ENCODE measurements at places on chromosomes 7 and 10.
A peak's percentile ranks its signal among the peaks of the same experiment; 100 is the strongest.

- H3K27ac ChIP-seq: no peak overlapping the region
- H3K36me3 ChIP-seq: no peaks in the 10 kb centered on the region
- H3K4me1 ChIP-seq: no peaks in the 10 kb centered on the region
- H3K27me3 ChIP-seq: no peaks in the 10 kb centered on the region
- H3K4me3 ChIP-seq: no peak overlapping the region
These were observed 85.6 kb upstream of the FGFR2 start for GRCh38 chr10:121683816-121684215.

DNA sequence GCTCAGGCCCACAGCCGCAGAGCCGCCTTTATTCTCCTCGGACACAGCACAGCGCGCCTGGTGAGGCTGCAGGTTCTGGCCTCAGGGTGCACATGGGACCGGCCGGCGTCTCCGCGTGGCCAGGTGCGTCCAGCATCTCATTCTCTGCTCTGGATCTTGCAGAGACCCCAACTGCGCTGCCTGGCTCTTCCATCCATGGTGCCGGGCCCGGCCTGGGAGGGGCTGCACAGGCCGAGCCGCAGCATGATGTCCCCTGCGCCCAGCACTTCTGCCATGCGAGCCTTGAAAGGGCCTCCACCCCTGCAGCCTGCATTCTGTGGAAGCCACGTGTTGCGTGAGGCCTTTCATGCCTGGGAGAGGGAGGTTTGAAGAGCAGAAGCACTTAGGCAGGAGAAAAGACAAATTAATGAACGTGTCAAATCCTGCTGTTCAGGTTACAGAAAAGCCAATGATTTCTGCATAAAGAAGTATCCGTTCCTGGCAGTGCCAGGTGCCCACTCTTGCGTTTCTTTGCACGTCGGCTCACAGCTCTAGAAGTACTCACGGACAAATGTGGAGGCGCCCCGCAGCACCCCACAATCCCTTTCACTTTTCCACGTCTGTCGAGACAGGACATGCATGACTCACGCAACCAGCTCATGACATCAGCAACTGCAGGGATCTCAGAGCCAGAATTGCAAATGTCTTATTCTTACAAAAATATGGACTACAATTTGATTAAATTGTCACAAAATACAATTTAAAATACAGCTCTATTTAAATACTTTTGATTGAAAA lies 571.4 kb downstream of the DNAJB6 start:
- H3K4me3 ChIP-seq: no peak overlapping the region
- peaks cover 5% of the 10 kb centered on the region for H3K27me3 ChIP-seq
- H3K4me1 ChIP-seq: no peaks in the 10 kb centered on the region
- no peak overlapping the region for H3K27ac ChIP-seq

DNA sequence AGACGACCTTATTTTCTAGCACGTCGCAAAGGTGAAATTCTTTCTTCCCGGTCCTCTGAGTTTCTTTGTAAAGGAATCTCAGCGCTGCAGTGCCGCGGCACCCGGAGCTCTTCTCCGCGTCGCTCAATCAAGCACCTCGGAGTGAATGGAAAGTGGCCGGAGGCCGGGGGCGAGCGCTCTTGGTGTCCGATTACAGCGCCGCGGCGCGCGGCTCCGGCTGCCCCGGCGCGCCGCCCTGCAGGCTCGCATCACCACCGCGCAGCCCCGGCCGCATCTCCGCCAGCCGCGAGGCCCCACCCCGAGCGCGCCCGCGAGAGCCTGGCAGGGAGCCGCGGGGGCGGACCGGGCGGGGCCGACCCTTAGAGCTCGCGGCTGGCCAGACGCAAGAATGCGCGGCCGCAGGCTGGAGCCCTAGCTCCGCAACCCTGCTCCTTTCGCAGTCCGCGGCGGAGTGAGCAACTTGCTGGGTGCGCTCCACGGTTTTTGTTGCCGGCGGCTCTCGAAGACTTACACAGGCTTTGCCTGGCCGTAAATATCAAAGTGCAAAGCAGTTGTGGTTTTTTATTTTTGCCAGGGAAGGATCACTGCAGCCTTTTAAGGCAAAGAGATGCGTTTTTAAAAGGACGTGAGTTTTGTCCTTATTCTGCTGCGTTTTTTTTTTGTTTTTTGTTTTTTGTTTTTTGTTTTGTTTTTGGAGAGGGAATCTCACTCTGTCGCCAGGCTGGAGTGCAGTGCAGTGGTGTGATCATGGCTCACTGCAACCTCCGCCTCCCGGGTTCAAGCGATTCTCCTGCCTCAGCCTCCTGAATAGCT lies at the start of gene SEMA3C:
TSS of gene SEMA3C (minus strand) at position 143 of the 813 bp plus-strand sequence. CDS start 2,270 bp downstream, outside the sequence.
- H3K36me3 ChIP-seq: no peaks in the 10 kb centered on the region
- no peak within 1 kb of the TSS for H3K27ac ChIP-seq
- peaks cover 27% of the 10 kb centered on the region for H3K27me3 ChIP-seq
- DNase-seq: peak; percentile 22

DNA sequence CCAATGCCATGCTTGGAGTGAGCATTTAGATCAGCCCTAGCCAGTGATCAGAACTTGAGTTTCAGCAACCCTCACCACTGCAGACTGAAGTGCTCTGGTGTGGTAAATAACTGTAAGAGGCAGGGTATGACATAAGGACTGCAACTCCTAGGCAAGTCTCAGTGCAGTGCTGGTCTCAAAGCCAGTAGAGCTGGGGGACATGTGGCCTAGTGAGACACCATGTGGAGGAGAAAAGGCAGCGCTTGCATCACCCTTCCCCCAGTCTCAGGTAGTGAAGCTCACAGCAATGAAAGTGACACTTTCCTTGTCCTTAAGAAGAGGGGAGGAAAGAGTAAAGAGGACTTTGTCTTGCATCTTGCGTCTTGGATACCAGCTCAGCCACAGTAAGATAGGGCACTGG lies 386.8 kb upstream of the POT1 start:
- H3K27ac ChIP-seq: no peak overlapping the region
- H3K4me1 ChIP-seq: no peaks in the 10 kb centered on the region
- no peak overlapping the region for H3K4me3 ChIP-seq
- H3K27me3 ChIP-seq: no peaks in the 10 kb centered on the region

DNA sequence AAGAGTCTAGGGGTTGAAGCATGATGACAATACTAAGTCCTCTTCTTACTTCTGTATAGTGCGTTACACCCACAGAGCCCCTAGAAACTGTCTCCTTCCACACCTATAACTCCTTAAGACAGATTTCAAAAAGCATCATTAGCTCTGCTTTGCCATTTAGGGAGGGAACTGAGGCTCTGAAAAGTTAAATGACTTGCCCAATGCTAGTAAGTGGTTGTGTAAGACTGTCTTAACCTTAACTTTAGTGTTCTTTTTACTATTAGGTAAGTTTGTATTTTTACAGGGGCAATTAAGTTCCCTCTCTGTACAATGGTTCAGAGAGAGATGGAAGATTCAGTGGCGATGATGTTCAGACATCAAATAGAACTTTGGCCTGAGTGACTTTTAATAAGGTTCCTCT lies 72.7 kb upstream of the ASAH2 start:
- peaks cover 24% of the 10 kb centered on the region for H3K4me1 ChIP-seq
- H3K27ac ChIP-seq: no peak overlapping the region
- no peak for DNase-seq
- no peak overlapping the region for H3K4me3 ChIP-seq

DNA sequence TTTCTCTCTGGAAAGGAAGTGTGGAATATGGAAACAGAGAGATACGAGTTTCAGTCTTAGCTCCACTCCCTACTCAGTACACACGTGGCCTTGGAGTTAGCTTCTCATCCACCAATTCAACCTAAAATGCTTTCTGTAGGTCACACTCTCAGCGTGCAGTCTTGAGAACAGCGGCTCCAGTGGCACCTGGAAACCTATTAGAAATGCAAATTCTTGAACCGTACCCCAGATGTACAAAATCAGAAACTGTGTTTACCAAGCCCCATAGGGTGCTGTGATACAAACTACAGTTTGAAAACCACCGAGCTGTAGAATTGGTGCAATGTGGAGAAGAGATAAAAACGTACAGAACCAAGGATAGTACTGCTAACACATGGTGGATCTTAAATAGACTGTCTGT lies 91.1 kb upstream of the SP4 start:
- no peak for DNase-seq
- H3K4me3 ChIP-seq: no peak overlapping the region
- H3K4me1 ChIP-seq: peaks cover 58% of the 10 kb centered on the region
- no peaks in the 10 kb centered on the region for H3K27me3 ChIP-seq

GRCh38 chr7:101127460-101128039 lies 646 bp downstream of the SERPINE1 start:
- DNase-seq: no peak
- no peak overlapping the region for H3K27ac ChIP-seq
- no peaks in the 10 kb centered on the region for H3K36me3 ChIP-seq
- H3K4me1 ChIP-seq: peaks cover 52% of the 10 kb centered on the region

GRCh38 chr10:125661941-125662515 lies 20.9 kb downstream of the TEX36 start:
- no peaks in the 10 kb centered on the region for H3K27me3 ChIP-seq
- H3K27ac ChIP-seq: no peak overlapping the region
- H3K36me3 ChIP-seq: no peaks in the 10 kb centered on the region
- H3K4me1 ChIP-seq: no peaks in the 10 kb centered on the region
- no peak for DNase-seq

- no peak for DNase-seq
- no peaks in the 10 kb centered on the region for H3K4me1 ChIP-seq
- H3K4me3 ChIP-seq: no peak overlapping the region
These were observed 8.4 kb downstream of the LAMB1 start for GRCh38 chr7:107994421-107995030.

GRCh38 chr7:25171071-25171470 lies 46.0 kb upstream of the CYCS start:
- H3K27ac ChIP-seq: no peak overlapping the region
- peaks cover 3% of the 10 kb centered on the region for H3K36me3 ChIP-seq

DNA sequence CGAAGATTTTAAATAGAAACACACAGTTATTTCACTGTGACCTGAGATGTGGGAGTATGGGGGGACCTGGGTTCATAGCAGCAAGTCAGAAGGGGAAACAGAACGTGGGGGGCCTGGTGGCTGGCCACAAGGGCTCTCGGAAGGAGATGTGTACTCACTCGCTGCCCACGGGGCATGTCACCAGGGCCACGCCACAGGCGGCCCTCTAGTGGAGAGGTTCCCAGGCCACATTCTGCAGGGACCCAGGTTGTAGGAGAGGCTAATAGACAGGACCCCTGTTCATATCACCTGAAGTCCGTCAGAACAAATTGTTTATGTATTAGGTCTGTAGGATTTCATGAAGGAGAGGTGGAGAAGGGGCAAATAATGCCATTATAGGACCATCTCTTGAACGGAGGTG lies 25.1 kb upstream of the SVOPL start:
- DNase-seq: no peak
- no peak overlapping the region for H3K4me3 ChIP-seq
- H3K36me3 ChIP-seq: no peaks in the 10 kb centered on the region
- peaks cover 4% of the 10 kb centered on the region for H3K27me3 ChIP-seq
- H3K4me1 ChIP-seq: no peaks in the 10 kb centered on the region

DNA sequence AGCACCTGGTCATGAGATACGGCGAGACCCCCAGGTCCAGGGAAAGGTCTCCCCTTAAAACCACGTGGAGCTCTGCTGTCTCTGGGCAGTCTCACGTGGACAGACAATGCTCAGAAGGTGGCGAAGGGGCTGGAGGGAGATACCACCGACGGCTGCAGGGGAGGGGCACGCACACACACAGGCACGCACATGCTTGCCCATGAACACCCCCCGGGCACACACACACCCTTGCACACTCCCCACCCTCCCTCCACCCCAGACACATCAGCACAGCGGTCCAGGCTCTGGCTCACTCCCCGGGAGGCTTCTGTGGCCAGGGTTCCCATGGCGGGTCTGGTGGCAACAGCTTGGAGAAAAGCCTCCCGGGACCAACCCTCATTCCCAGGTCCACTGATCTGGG lies 52.4 kb upstream of the TNRC18 start:
- peaks cover 3% of the 10 kb centered on the region for H3K4me1 ChIP-seq
- no peak for DNase-seq
- H3K4me3 ChIP-seq: no peak overlapping the region

DNA sequence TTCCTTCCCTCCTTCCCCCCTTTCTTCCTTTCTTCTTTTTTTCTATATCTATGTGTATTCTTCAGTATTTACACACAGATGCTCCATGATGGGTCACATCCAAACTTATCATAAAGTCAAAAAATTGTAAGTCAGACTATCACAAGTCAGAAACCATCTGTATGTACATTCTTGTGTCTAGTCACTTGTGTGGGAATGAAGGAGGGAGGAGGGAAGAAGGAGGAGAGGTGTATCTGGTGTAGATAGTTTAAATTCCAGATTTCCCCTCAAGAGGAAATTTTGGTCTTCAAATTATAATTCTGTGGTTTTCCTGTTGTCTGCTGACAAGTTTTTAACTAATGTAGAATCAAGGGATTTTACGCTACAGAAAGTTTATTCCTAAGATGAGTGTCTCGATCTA lies 287.2 kb downstream of the ETV1 start:
- no peak for DNase-seq
- no peaks in the 10 kb centered on the region for H3K4me1 ChIP-seq
- H3K27me3 ChIP-seq: no peaks in the 10 kb centered on the region
- H3K4me3 ChIP-seq: no peak overlapping the region
- H3K36me3 ChIP-seq: no peaks in the 10 kb centered on the region

DNA sequence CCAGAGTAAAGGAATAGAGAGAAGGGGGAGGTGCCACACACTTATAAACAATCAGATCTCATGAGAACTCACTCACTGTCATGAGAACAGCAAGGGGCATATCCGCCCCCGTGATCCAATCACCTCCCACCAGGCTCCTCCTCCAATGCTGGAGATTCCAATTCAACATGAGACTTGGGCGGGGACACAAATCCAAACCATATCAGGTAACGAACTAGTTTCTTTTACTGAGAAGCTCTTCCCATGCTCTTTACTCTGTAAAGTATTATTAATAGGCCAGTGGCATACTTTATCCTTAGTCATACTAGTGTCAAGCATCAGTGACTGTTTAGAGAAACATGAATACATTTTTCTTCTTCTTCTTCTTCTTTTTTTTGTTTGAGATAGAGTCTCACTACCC lies 39.4 kb upstream of the ZNF488 start:
- H3K4me1 ChIP-seq: no peaks in the 10 kb centered on the region
- no peaks in the 10 kb centered on the region for H3K36me3 ChIP-seq
- DNase-seq: no peak
- H3K27me3 ChIP-seq: peaks cover 13% of the 10 kb centered on the region
- H3K27ac ChIP-seq: no peak overlapping the region
- H3K4me3 ChIP-seq: no peak overlapping the region
